ENCODE measurements at places on chromosomes 16 and 17. TPM values are rescaled to one million over a fixed set of nuclear protein-coding genes. Genes with fewer than 3 reads are reported as not detected.

CMTM1 gene
- 1.7 TPM for total RNA-seq

DDX19B gene
- 41.2 TPM for total RNA-seq

EVI2A gene
- total RNA-seq, result 3.2 TPM

KRTAP16-1 gene
- total RNA-seq, result not detected

CCDC144A gene
- 3.4 TPM for total RNA-seq

SLFN13 gene
- 5.4 TPM for total RNA-seq
